ENCODE measurements at places on chromosomes 11 and 22.

- no peak for DNase-seq
Measured at GRCh38 chr11:81219661-81220060, 1514.0 kb downstream of the FAM181B start.

GRCh38 chr11:3885855-3886254 is 30.4 kb downstream of the STIM1 start:
- no peak for DNase-seq

DNA sequence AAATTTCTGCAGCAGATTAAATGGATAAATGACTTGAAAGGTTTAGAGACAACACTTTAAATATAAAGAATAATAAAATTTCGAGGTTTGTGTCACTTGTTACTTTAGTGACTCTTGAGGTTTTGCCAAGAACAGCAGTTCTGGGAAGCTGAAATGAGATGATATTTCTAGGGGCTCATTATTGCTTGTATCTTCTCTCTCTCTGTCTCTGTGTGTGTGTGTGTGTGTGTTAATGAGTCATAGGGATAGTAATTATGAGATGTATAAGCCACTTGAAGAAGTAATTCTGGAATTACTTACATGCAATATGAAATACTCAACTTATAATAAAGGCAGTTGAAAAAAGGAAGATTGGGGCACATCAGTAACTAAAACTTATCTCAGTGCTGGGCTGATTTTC is 9.6 kb upstream of the OR10G7 start:
- DNase-seq = no peak

DNA sequence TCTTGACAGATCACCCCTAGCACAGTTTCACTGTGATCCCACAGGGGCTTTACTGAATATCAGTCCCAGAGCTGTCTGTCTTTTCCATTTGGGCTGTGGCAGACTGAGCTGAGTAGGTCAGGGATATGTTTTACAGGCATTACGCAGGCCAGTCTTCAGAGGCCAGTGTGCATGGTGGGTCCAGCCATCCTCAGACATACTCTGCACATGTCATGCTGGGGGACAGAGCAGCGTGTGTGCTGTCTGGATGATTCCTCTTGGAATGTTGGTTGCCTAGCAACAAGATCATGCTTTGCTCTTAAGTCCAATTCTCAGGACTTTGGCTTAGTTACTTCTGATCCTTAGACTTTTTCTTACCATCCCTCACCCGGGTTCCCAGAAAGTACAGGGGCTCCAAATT is 736.5 kb downstream of the DLG2 start:
- DNase-seq = no peak

GRCh38 chr11:31141789-31142188 is 227.8 kb downstream of the DCDC1 start:
- no peak for DNase-seq

DNA sequence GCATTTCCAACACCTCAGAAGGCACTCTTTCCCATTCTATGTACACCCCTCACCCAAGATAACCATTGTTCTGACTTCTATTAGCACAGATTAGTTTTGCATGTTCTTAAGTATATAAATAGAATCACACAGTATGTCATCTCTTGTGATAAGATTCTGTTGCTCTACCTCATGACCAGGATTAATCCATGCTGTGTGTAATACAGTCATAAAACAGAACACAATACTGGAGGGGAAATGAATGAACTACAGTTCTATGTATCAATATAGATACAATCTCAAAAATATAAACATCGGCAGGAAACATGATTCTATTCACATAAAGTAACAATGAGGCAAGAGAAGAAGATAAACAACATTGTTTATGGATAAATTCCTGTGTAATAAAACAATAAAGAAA is 151.5 kb downstream of the ATG16L2 start:
- DNase-seq = no peak

DNA sequence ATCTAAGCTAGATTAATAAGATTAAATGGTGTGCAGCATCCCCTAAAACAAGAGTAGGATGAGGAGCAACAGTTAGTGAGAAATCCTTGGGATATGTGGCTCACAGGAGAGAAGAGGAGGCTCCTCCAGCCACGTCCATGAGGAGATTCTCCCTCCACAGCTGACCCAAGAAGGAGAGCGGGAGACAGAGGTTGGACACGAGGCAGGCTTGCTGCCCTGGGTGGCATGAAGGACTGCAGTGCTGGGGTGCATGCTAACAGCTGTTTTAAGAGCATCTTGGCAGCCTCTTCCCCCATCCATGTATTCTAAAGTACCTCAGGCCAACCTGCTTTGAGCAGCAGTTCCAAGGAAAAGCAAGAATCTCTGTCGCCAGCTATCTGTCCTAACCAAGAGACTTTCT is 284.4 kb upstream of the B3GAT1 start:
- DNase-seq = no peak

DNA sequence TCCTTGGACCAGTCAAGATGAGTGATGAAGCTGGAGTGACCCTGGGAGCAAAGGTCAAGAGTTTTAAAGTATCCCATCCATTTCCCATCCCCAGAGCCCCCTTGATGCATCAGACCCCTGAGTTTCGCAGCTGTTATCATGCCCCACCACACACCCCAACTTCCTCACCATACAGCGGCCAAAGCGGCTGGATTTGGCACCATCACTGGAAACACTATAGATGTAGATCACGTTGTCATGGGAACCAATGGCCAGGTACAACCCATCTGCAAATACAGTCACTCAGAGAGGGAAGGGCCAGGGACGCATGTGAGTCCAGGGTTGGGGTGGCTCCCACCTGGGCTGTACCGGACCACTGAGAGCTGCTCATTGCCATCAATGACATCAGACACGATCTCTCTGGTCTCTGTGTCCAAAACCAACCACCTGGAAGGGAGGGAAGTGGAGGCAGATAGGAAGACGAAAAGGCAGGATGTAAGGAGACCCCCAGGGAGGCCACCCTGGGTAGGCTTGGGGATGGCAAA is 2.2 kb upstream of the MTA2 start:
- no peak for DNase-seq

DNA sequence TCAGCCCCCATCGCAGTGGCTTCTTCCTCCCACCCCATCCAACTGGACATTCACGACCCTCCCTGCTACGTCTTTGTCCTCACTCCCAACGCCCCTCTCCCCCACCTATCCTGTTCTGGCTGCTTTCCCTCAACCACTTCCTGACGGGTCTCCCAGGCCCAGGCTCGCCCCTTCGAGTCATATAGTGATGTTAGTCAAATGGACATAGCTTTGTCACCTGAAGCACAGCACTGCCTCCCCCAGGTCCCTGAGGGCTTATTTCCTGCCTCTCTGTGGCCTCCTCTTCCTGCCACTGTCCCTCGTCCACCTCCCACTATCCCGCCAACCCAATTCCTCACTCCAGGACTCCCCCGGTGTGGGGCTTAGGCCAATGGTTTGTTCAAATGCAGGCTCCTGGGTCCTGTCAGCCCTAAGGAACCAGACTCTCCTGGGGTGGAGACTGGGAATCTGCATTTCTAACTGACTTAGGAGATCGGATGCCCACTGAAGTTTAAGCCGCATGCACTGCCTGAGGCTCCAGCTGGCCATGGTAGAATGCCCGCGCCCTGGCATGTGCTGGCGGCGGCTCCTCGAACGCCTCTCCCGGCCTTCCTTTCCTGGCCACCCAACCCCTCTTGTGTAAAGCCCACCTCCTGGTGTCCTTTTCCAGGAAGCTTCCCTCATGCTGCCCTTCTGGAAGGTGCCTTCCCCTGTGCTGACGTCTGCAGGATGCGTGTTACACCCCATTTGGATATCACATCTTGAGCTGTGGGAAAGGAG is 18.3 kb downstream of the SUN2 start:
- DNase-seq = no peak

DNA sequence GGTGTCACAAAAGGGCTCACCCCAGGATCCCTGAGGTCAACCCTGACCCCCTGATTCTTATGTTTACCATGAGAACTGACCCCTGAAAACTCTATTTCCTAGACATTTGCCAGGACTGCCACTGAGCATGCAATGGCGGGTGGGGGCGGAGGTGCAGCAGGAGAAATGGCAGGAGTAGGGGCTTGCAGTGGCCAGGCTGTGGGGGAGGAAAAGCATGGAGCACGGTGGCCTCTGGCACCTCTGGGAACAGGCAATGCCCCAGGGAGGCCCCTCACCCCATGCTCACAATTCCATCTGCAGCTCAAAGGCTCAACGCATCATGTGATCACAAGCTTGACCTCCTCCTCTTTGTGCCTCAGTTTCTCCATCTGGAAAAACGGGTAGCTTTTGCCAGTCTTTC is 46.5 kb upstream of the FGF3 start:
- DNase-seq = no peak

- no peak for DNase-seq
Measured at GRCh38 chr22:37843741-37844089, 419 bp downstream of the ANKRD54 start.

DNA sequence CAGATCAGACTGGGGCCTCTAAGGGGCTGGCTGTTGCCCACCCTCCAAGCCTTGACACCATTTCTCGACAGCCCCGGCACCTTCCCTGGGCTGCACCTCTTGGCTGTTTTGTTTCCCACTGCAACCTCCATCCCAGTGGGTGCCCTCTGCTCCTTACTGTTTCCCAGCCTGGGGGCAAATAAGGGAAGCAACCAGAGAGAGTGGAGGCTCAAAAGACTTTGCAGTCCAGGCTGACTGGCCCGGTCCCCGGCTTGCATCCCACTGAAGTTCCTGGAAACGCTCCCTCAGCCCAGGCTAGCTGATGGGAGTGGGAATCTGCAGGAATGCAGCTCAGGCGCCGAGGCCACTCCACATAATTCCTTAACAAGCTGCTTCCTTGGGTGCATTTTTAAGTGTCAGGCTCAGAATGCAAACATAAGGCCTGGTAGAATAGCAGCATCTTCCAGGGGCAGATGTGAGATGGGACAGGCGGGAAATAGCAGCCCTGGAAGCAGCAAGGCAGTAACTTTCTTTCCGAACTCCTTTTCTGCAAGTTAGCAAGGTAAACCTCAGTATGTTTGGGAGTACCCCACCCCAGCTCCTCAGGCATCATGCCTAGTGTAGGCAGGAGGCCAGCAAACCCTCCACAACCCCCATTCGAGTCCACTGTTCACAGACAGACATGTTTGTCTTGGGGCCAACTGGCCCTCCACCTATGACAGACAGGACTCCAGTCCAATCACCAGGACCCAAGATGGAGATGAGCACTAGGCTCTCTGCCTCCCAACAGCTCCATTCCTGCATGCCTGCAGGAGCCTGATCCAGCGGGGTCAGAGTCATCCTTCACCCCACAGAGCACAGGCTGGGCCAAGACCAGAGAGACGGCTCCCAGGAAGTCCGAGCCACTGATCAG is 39.3 kb downstream of the RPL27A start:
- DNase-seq = no peak

- no peak for DNase-seq
Measured at GRCh38 chr11:9669954-9670353, 6.1 kb downstream of the SWAP70 start.

- no peak for DNase-seq
Measured at GRCh38 chr11:103585911-103586310, 450.5 kb upstream of the DDI1 start.

GRCh38 chr11:3745161-3745560 is 52.2 kb downstream of the NUP98 start:
- DNase-seq = no peak

GRCh38 chr11:47688111-47688510 is 27.1 kb downstream of the AGBL2 start:
- no peak for DNase-seq

- no peak for DNase-seq
Measured at GRCh38 chr11:8102296-8102915, 21.4 kb downstream of the TUB start.

GRCh38 chr11:30434901-30435300 is 112.0 kb downstream of the ARL14EP start:
- DNase-seq = no peak

- DNase-seq = no peak
Measured at GRCh38 chr11:3230636-3231549, 1.3 kb downstream of the MRGPRE start.

GRCh38 chr11:8352103-8352875 is 88.6 kb upstream of the LMO1 start:
- no peak for DNase-seq

DNA sequence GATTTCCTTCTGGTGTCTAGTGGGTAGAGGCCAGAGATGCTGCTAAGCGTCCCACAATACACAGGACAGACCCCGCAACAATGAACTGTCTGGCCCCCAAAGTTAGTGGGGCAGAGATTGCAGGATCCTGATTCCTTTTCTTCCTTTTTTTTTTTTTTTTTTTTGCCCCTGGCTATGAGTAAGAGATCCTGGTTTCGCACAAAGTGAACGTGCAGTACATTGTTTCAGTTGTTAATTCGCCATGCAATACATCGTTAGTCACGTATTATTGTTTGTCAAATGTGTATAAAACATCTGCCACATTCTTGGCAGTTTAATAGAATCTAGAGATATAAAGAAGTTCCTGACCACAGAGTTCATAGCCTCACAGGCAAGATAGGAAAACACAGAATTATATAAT is 20.2 kb downstream of the ST3GAL4 start:
- DNase-seq = no peak

- no peak for DNase-seq
Measured at GRCh38 chr11:6413791-6414201, 5.1 kb downstream of the APBB1 start.

GRCh38 chr11:17015627-17016126 is 1.5 kb upstream of the PLEKHA7 start:
- DNase-seq = no peak

DNA sequence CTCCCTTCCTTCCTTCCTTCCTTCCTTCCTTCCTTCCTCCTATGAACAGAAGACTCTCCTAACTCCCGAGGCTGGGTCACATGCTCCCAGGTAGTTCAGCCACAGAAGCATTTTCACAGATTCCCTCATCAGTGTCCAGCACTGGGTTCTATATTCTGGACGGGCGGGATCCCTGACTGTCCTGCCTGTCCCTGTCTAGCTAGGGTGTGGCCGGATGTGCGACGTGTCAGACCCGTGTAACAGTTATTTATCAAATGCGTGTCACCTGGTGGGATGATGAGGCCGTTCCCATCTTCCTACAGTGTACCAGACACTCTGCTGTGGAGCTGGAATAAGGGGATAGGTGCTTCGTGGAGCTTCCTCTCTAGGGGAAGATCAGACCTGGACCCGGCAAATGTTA is 901.0 kb downstream of the BRD1 start:
- no peak for DNase-seq

- DNase-seq = no peak
Measured at GRCh38 chr11:45994371-45995341, 72.2 kb downstream of the LARGE2 start.

- no peak for DNase-seq
Measured at GRCh38 chr11:68213135-68213515, at the start of gene KMT5B. TSS of gene KMT5B (minus strand) at chr11:68213296. CDS start at chr11:68190076, 23,220 bp downstream.

GRCh38 chr11:43913829-43914380 is 28.5 kb upstream of the C11orf96 start:
- DNase-seq = no peak

GRCh38 chr11:67642173-67643120 is 2.9 kb upstream of the TBX10 start:
- DNase-seq = no peak

DNA sequence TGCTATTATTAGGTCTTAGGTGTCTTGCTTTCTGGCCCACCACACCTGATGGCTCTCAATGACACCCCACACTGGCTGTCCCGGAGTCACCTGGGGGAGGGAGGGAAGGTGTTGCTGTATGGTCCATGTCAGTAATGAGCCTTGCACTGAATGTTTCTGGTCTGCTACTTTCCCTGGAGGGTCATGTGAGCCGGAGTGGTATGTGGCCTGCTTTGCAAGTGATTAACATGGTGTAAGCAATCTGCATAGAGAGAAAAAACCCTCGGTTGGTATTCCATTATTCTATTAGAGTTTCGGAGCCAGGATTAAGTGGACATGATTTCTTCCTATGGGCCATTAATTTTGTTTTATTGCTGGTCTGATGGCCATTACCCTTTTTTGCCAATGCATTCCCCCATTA is 63.9 kb downstream of the PKNOX2 start:
- no peak for DNase-seq
